Inflammatory macrophage treated with lipopolysaccharide for 1 hour (primary cell): ENCODE measurements at places on chromosomes 3 and 15.

- DNase-seq: no peak
Observed at GRCh38 chr15:35246451-35246850, 161.4 kb upstream of the NANOGP8 start.

GRCh38 chr3:73143401-73143800 lies 81.9 kb downstream of the EBLN2 start:
- no peak for DNase-seq

GRCh38 chr3:17023006-17023664 lies 138.4 kb downstream of the PLCL2 start:
- DNase-seq: peak; percentile 76

DNA sequence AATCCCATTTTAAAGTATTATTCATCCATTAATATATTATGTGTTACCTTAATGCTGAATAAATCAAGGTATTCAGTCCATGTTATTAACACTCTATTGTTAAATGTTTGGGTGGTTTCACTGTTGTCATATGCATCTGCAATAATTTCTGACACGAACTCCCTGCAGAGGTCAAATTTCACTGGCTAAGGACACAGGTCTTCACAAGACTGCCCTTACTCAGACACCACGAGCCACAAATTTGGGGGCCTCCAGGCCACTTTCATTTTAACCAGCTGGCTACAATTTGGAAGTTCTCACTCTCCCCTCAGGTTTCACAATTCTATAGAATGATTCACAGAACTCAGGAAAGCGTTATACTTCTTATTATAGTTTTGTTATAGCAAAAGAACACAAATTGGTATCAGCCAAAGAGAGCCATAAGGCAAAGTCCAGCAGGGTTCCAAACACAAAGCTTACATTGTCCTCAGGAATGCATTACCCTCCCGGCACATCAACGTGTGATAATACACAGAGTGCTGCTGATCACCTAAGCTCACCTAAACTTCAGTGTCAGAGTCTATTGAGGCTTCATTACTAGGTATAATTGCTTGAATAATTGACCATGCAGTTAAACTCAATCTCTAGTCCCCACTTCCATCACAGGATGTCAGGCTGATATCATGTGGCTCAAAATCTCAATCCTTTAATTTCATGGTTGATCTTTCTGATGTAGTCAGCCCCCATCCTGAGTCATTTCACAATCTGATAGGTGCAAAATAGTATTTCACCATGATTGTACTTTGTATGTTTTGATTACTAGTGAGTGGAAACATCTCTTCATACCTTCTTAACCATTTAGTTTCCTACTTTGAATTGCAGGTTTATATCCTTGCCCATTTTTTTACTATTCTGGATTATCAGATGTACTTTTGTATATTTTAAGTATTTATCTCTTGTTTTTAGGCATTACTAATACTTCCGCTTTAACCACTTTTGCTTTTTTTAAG lies 441.4 kb upstream of the AGTR1 start:
- DNase-seq: no peak

DNA sequence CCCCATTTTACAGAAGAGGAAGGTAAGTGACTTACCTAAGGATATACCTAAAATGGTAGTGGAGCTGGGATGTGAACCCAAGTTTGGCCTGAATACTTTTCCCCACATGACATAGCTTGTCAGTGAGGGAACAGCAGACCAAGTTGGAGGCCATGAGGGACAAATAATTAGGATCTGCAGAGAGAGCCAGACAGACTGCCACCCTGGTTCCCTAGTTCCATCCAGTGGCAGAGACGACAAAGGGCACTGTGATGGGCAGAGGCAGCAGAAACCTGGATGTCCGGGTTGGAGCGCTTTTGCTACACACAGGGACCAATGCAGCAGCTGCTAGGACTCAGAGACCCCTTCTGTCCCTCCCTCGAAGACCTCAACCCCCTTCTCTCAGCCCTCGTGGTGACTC lies 1.2 kb downstream of the CPLX3 start:
- no peak for DNase-seq

DNA sequence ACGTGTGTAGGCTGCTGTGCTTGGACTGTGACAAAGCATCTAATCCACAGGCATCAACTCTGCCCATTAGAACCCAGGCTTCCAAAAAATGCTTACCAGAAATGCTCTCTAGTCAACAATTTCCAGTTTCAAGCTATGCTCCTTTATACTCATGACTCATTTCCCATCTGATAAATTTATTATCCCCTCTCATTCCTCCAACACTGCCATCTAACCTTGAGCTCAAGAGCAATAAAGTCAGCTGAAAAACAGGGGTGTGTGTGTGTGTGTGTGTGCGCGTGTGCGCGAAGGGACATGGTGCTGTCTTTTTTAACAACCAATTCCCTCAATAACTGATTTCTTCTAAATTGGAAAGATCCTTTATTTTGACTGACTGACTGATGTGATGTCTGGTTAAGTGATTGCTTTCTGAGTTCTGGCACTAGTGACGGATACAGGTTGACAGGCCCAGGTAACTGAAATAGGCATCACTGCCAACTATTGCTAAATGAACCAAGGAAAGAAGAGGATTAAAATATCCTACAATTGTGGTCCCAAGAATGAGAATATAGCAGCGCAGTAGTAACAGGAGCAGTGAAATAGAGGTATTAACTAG lies 405.5 kb downstream of the ZNF385D start:
- DNase-seq: no peak

DNA sequence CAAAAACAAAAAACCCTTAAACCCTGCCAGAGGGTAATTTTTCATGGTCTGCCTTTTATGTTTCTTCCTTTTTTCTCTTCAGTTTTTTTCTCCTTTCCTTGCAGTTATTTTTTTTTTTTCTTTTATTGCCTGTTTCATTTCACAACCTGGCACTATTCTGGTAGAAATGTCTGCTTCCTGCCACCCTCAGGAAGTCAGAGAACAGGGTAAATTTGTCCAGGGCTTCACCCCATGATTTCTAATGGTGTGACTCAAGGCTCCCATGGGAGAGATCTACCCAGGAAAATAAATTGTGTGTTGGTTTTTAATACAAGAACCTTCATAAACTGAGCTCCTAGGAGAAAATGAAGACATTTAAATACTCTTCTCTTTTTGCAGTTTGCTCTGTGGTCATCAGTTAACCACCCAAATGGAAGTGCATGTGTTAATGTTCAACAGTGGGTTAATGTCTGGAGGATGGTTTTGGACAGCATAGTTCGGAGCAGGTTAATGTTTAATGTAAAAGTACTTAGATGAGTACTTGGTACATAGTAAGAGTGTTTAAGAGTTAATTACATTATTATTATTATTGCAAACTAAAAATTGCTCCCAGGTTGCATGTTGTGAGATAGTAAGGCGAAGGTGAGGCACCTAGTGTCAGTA lies 45.9 kb downstream of the CGNL1 start:
- no peak for DNase-seq

- DNase-seq: no peak
Observed at GRCh38 chr3:150602426-150603152, 532 bp upstream of the SELENOT start.

DNA sequence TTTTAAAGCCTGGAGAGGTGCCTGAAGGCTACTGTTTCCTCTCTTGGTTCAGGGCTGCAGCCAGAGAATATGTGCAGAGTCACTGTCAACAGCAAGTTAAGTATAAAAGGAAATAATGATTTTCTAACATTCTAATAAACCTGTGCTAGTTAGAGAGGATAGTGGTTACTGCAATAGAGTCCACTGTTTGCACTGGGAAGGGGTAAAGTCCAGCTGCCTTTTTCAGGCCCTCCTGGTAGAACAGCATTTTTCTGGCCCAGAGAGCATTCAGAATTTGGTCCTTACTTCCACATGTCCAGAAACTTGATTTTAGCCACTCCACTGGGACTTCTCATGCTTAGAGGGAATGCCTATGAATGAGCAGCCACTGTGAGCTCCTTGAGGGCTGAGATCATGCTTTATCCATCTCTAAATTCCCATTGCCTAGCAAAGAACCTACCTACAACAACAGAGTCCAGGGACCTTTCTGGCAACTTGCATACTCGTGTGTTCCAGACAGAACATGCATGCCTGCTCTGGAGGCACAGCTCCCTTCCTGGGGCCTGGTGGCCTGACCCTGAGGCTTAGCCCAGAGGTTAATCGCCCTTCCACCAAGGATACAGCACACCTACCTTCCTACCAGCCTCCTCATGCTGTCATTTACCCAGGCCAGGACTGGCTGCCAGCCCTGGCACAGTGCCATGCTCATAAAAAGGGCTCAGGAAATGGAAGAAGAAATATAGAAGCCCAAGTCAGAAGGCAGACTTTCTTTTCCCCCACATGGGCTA lies 50.3 kb upstream of the ATP13A3 start:
- DNase-seq: no peak

DNA sequence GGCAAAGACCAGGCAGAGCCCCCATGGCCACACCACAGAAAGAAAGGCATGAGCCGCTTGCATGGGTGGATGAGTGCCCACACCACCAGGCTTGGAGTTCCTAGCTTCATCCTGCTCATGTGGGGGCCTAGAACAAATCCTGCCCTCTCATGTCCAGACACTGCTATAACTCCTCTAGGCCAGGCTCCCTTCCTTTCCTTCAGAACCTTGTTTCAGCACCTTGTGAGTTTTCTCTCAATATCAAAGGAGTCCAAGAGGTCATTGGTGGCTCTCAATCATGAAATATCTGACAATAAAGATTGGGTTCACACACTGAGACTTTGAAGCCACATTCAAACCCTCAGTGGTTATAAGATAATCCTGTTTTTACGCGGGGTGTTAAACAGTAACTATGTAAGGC lies 12.7 kb downstream of the SLC6A20 start:
- no peak for DNase-seq

GRCh38 chr15:34964277-34964676 lies 5.3 kb downstream of the AQR start:
- no peak for DNase-seq

- peak; percentile 5 for DNase-seq
Observed at GRCh38 chr3:71247221-71247957, 336.1 kb downstream of the FOXP1 start.

DNA sequence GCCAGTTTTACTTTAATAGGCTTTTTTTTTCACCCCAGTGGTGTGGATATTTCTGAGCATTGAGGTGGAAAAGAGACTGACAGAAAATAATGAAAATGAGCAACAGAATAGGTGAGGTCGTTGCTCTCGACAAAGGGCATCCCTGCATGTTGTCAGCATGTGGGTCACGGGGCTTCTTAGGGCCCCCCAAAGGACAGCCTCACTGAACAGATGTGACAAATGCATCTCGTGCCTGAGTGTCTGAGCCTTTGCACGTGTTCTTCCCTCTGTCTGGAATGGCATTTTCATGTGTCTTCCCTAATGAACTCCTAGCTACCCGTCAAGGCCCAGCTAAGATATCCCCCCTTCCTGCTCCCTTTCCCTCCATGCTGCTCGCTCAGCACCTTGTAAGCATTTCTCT lies 31.8 kb downstream of the FAH start:
- DNase-seq: no peak

- peak; percentile 84 for DNase-seq
Observed at GRCh38 chr15:67746022-67746421, 79.3 kb upstream of the SKOR1 start.

- peak; percentile 78 for DNase-seq
Observed at GRCh38 chr3:188711881-188712247, 459.9 kb upstream of the TPRG1 start.

GRCh38 chr3:106256249-106256957 lies 387.6 kb upstream of the CBLB start:
- no peak for DNase-seq

DNA sequence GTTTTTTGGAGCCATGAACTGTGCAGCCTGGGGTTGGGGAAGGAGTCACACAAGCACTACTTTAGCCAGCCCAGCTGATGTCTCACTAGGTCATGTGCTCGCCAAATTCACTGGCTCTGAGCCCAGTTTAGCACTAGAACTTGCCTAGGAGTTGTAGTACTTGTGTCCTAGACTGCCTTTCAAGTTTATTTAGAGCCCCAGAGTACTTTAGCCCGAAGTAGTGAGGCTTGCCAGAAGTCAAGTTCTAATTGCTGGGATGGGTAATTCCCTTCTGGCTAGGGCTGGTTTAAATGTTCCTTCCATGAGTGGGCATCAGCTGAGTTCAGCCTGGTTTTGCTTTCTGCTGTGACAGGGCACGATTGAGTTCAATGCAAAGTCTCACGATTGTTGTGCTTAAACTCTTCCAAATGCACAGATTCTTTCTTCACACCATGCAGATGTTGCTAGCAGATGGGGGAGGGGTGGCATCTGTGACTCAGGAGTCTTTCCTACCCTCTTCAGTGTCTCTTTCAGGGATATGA lies 228.2 kb upstream of the ZPLD1 start:
- peak; percentile 38 for DNase-seq

DNA sequence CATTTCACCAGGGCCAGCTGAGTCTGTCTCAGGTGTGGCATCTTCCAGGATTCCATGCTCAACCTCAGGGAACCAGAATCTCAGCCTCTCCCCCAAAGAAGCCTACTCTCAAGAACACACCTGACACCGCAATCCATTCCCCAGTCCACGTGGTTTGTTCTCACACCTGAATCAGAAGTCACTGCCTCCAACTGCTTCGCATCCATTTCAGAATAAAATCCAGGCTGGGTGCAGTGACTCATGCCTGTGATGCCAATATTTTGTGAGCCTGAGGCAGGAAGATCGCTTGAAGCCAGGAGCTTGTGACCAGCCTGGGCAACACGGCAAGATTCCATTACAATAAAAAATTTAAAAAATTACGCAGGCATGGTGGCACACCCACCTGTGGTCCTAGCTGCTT lies 212.2 kb downstream of the FOXP1 start:
- DNase-seq: no peak

- no peak for DNase-seq
Observed at GRCh38 chr3:48318713-48319468, 14.6 kb downstream of the SPINK8 start.

- DNase-seq: peak; percentile 66
Observed at GRCh38 chr15:74620636-74621545, 5.3 kb downstream of the CLK3 start.

- no peak for DNase-seq
Observed at GRCh38 chr3:124567179-124567578, 163.1 kb upstream of the UMPS start.
